ENCODE measurements at places on chromosomes 3 and 15.

- DNase-seq: no peak
These were observed 34.7 kb upstream of the TUBGCP5 start for GRCh38 chr15:23073890-23074646.

DNA sequence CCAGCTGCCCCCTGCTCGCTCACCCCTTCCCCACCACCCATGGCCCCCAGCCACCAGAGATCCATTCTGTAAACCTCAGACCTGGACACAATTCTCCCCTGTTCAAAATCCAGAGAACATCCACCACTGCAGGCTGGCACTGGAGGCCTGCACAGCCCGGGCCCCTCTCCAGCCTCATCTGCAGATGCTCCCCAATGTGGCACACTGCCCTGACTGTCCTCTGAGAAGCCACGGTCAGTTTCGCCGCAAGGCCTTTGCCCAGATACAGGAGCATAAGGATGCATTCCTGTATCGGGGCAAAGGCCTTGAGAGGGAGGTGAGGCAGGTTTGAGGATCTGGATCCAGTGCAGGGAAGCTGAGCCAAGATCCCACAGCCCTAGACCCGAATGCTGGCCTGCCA lies 175.4 kb upstream of the LINGO1 start:
- DNase-seq: no peak

DNA sequence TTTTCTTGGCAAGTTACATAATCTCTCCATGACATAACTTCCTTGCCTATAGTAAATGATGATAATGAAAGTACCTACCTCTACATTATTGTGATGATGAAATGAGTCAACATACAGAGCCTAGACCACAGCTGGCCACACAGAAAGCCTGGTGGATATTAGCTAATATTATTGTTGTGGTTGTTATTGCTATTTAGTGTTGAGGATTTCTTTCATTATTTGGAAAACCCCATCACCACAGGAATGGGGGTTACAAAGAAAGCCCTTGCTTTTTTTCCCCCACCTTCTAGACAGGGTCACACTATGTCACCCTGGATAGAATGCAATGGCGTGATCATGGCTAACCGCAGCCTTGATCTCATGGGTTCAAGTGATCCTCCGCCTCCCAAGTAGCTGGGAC lies 125.0 kb downstream of the PDZRN3 start:
- DNase-seq: no peak

GRCh38 chr15:83626171-83626802 lies 27.6 kb upstream of the ADAMTSL3 start:
- DNase-seq: no peak

GRCh38 chr3:57152151-57153143 lies 12.7 kb downstream of the IL17RD start:
- no peak for DNase-seq

DNA sequence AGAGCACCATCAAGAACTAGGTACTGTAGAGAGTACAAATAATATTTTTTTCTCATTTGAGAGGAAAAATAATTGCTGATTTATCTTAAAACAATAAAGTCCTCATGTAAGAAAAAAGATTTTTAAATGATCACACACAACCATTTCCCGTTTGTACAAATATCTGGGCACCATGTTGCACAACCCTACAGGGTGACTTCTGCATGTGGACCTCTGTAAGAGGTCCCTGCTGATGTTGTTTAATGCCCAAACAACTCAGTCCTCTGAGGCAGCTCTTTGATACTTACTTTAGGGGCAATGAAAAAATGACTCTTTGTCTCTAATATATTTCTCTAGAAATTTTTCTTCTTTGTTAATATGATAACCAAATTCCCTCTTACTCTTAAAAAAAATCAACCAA lies 168.1 kb upstream of the SATB1 start:
- DNase-seq: no peak

DNA sequence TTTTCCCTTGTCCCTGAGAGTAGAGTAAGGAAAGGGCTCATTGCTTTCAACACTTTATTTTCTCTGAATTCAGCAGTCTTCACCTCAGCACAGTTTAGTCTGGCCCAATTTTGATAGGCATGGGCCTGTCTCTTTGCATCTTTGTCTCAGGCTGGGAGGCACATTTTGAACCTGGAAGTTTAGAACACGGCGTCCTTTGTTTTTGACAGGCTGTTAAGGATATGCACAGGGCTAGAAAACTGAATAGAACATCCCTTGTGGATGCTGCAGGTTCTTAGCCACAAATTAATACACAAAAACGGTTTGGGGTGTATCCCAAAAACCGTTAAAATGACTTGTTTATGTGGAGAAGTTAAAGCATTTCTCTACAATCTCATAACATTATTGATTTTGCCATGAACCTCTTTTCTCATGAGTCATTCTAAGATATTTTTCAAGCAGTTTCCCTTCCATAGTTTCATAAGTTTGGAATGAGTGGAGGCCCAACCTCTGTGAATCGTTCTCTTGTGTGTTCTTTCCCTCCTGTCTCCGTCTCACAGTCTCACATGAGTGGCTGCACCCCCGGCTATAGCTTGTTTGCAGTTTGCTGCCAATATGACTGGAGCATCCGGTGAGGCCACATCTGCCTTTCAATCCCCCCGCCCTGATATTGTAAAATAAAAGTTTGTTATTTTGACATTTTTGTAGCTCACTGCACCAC lies 192.9 kb upstream of the EIF1B start:
- DNase-seq: no peak

DNA sequence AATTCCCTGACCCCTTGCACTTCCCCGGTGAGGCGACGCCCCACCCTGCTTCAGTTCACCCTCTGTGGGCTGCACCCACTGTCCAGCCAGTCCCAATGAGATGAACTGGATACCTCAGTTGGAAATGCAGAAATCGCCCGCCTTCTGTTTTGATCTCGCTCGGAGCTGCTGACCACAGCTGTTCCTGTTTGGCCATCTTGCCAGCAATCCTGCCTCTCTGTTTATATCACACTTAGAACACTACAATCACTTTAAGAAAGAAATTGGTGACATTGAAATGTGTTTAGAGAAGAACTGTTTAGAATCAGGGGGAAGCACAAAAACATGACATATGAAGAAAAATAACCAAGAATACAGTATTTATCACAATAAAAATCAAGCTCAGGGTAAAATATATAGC lies 127.5 kb upstream of the SUCLG2 start:
- no peak for DNase-seq

DNA sequence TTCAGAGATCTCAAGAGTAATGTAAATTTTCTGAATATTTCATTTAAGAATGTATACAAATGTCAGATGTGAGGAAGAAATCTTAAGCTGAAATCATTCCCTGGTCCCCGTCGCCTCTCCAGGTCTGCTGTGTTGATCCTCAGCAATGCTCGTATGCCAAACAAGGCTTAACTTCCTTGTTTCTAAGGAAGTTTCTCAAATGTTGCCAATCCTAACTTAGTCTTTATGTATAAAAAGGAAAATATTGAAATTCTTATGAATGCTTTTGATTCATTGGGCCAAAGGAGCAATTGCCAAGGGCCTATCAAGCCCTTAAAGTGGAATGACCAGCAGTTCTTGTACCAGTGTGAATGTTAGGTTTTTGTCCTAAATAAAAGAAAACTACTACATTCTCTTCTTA lies 507.7 kb upstream of the SEMA6D start:
- DNase-seq: no peak

DNA sequence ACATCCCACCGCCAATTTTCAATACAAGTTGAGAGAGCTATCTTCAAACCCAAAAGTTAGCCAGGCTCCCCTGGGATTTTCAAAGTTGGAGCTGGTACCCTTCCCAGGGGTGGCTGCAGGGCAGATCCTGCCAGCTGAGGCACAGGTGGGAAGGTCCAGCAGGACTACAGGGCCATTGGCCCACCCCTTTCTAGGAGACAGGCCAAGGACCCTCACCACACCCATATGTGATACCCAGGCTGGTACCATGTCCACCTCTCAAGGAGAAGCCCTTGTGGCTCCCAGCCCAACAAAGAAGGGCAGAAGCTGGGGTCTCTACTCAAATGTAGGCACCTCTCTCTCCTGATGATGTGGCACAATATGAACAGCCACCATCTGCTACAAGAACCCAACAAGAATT lies 8.0 kb downstream of the POC1A start:
- no peak for DNase-seq

- no peak for DNase-seq
These were observed 1.3 kb downstream of the ZNF445 start for GRCh38 chr3:44476181-44476611.

- no peak for DNase-seq
These were observed 145.3 kb upstream of the MBNL1 start for GRCh38 chr3:152123457-152123856.

DNA sequence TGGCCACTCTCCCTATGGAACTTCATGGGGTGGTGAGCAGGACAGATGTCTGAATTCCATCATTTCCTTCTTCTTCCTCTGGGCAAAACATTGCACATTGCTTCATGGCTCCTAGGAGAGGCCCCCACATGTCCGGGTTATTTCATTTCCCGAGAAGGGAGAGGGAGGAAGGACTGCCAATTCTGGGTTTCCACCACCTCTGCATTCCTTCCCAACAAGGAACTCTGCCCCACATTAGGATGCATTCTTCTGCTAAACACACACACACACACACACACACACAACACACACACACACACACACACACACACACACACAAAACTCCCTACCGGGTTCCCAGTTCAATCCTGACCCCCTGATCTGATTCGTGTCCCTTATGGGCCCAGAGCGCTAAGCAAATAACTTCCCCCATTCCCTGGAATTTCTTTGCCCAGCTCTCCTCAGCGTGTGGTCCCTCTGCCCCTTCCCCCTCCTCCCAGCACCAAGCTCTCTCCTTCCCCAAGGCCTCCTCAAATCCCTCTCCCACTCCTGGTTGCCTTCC lies 1.9 kb downstream of the RHO start:
- no peak for DNase-seq

DNA sequence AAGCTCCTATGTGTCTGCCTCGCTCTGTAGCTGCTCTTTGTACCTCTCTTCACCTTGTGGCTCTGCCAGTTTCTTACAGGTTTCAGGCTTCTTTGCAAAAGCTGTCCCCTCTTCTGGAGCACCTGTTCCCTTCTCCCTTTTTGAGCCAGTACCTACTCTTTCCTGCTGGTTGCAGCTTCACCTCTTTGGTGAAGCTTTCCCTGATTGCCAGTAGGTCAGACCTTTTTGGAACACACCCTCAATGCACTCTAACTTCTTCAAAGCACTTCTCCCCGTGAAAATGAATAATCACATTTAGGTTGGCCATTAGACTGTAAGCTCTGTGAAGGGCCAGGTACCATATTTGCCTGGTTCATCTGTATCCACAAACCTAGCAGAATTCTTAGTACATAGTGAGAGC lies 60.3 kb downstream of the BHLHE40 start:
- DNase-seq: no peak

All from activated naive CD4-positive, alpha-beta T cell treated with anti-CD3 and anti-CD28 coated beads, Interleukin-2, amount 50 U/mL, for 16 hours (primary cell).